Muscle of leg (tissue), 16 donors: ENCODE measurements at places on chromosomes 2 and 18. TPM values are rescaled to one million over a fixed set of nuclear protein-coding genes. Genes with fewer than 3 reads are reported as not detected.

- peaks cover 13% of the 10 kb centered on the region for H3K4me1 ChIP-seq
- DNase-seq = peak; percentile 25
- H3K27me3 ChIP-seq = no peaks in the 10 kb centered on the region
Measured at GRCh38 chr2:119255760-119256581, 32.3 kb downstream of the STEAP3 start.

GRCh38 chr18:4589056-4589800 is 134.1 kb upstream of the DLGAP1 start:
- H3K27me3 ChIP-seq = no peaks in the 10 kb centered on the region
- H3K36me3 ChIP-seq = no peaks in the 10 kb centered on the region
- no peaks in the 10 kb centered on the region for H3K4me1 ChIP-seq
- no peak overlapping the region for H3K27ac ChIP-seq

DNA sequence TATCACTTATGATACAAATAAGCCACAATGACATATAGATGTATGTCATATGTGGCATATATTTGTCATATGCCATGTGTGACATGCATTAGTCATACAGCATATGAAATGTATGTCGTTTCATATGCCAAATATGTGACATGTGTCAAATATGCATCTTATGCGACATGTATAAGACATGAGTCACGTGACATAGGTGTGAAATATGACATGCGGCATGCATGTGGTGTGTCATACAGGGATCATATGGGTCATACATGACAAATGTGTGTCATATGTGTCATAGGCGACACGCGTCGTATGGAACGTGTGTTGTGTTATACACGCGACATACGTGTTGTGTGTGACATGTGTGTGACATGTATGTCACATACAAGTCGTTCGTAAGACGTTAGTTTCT is 2154.0 kb upstream of the PIK3C3 start:
- H3K4me1 ChIP-seq = no peaks in the 10 kb centered on the region
- no peak overlapping the region for H3K4me3 ChIP-seq
- H3K27me3 ChIP-seq = no peaks in the 10 kb centered on the region

DNA sequence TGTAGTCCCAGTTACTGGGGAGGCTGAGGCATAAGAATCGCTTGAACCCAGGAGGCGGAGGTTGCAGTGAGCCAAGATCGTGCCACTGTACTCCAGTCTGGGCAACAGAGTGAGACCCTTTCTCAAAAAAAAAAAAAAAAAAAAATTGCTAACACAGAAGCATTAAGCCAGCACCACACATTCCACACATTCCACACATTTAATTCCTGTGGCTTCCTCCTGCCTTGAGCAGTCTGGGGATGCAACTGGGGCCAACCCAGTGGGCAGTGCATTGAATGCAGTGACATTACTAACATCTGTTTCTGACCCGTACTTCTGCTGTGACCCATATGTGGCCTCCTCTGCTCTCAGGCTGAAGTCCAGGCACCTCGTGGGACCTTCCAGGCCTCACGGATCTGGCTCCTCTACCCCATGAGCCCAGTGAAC is 107.0 kb downstream of the BCL2L11 start:
- no peak overlapping the region for H3K4me3 ChIP-seq

- H3K4me1 ChIP-seq = no peaks in the 10 kb centered on the region
- no peak for DNase-seq
- no peaks in the 10 kb centered on the region for H3K27me3 ChIP-seq
- no peak overlapping the region for H3K4me3 ChIP-seq
- no peaks in the 10 kb centered on the region for H3K36me3 ChIP-seq
Measured at GRCh38 chr2:133871545-133872209, 303.4 kb upstream of the NCKAP5 start.

GRCh38 chr18:77763530-77764145 is 514.0 kb downstream of the GALR1 start:
- DNase-seq = no peak
- no peaks in the 10 kb centered on the region for H3K36me3 ChIP-seq
- no peak overlapping the region for H3K4me3 ChIP-seq

- no peak for DNase-seq
- peaks cover 13% of the 10 kb centered on the region for H3K4me1 ChIP-seq
- no peaks in the 10 kb centered on the region for H3K36me3 ChIP-seq
- no peak overlapping the region for H3K4me3 ChIP-seq
- H3K27me3 ChIP-seq = no peaks in the 10 kb centered on the region
- no peak overlapping the region for H3K27ac ChIP-seq
Measured at GRCh38 chr2:127392828-127393578, 5.2 kb upstream of the MAP3K2 start.

DNA sequence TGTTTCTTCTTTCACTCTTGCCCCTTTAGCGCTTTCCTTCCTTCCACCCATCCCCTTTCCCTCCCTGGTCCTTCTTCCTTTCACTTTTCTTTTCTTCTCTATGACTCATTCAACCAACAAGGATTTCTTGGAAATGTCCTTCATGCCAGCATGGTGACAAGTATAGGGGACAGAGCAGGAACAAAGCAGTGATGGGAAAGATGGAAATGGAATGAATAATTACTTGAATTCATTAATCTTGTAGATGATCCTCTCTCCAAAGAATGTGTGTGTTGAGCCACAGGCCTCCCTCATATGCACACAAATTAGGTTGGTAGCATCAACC is 1.5 kb downstream of the VAMP5 start:
- H3K4me1 ChIP-seq = peaks cover 44% of the 10 kb centered on the region
- no peaks in the 10 kb centered on the region for H3K27me3 ChIP-seq
- H3K4me3 ChIP-seq = no peak overlapping the region
- no peaks in the 10 kb centered on the region for H3K36me3 ChIP-seq
- no peak for DNase-seq

- H3K4me1 ChIP-seq = peaks cover 12% of the 10 kb centered on the region
- no peak overlapping the region for H3K27ac ChIP-seq
- H3K4me3 ChIP-seq = no peak overlapping the region
- peaks cover 18% of the 10 kb centered on the region for H3K36me3 ChIP-seq
Measured at GRCh38 chr2:1627628-1628381, 116.5 kb downstream of the PXDN start.

DNA sequence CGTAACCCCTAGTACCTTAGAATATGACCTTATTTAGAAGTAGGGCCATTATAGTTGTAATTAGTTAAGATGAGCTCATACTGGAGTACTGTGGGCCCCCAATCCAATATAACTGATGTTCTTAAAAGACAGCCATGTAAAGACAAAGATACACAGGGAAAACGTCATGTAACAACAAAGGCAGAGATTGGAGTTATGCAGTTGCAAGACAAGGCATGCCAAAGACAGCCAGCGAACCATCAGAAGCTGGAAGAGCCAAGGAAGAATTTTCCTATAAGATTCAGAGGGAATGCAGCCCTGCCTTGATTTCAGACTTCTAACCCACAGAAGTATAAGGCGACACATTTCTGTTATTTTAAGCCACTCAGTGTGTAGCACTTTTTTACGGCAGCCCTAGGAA is 55.9 kb upstream of the TLK1 start:
- no peaks in the 10 kb centered on the region for H3K27me3 ChIP-seq
- no peak for DNase-seq
- no peaks in the 10 kb centered on the region for H3K36me3 ChIP-seq
- H3K4me1 ChIP-seq = no peaks in the 10 kb centered on the region
- H3K4me3 ChIP-seq = no peak overlapping the region

DNA sequence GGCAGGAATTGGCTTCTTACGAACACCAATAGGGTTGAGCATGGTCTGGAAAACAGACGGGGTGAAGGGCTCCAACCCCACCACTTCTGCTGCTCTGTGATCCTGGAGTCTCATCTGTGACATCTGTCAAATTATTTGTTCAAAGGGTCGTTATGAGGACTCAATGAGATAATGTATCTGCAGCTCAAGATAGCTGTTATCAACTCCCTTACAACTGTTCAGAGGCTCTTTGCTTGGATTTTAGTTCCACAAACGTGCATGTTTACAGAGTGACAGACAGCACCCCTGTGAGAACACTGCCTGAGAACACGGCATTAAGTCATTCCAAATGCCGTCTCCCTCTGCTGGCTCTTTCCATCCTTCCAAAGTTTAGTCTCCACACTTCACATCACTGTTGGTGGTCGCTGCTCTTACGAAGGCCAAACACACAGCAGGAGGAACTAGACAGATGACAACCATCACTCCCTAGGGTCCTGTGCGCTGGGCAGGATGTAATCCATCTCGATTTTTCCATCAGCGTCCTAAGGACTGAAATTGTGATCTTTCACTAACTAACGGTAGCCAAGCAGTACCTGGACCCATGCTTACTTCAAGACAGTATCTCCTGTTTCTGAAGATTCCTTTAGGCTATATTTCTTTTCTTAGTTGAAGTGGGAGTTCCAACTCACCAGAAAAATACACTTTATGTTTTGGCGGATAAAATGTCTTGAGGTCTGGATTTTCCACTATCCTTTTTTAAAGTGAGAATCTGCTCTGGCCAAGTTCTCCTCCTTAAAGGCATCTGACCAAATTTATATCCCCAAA is 220.3 kb downstream of the ANAPC1 start:
- no peaks in the 10 kb centered on the region for H3K36me3 ChIP-seq
- DNase-seq = peak; percentile 93
- peaks cover 28% of the 10 kb centered on the region for H3K4me1 ChIP-seq

- H3K27me3 ChIP-seq = peaks cover 23% of the 10 kb centered on the region
- H3K4me3 ChIP-seq = no peak overlapping the region
- no peak for DNase-seq
- H3K4me1 ChIP-seq = peaks cover 7% of the 10 kb centered on the region
Measured at GRCh38 chr2:236677368-236677767, 107.7 kb downstream of the ACKR3 start.

GRCh38 chr2:239409976-239410375 is 9.2 kb upstream of the HDAC4 start:
- no peak overlapping the region for H3K27ac ChIP-seq
- no peak for DNase-seq
- H3K4me1 ChIP-seq = no peaks in the 10 kb centered on the region
- peaks cover 2% of the 10 kb centered on the region for H3K27me3 ChIP-seq
- H3K36me3 ChIP-seq = no peaks in the 10 kb centered on the region

GRCh38 chr18:75173125-75173432 is 35.9 kb downstream of the PTGR3 start:
- no peak overlapping the region for H3K27ac ChIP-seq
- H3K27me3 ChIP-seq = no peaks in the 10 kb centered on the region

GRCh38 chr2:48768669-48769068 is 13.1 kb upstream of the LHCGR start:
- H3K27ac ChIP-seq = no peak overlapping the region
- no peaks in the 10 kb centered on the region for H3K36me3 ChIP-seq
- no peaks in the 10 kb centered on the region for H3K27me3 ChIP-seq
- DNase-seq = peak; percentile 53
- H3K4me3 ChIP-seq = no peak overlapping the region
- peaks cover 4% of the 10 kb centered on the region for H3K4me1 ChIP-seq

- H3K27ac ChIP-seq = no peak overlapping the region
- DNase-seq = no peak
- H3K27me3 ChIP-seq = no peaks in the 10 kb centered on the region
Measured at GRCh38 chr18:75854808-75855207, 427.3 kb upstream of the SMIM21 start.

DNA sequence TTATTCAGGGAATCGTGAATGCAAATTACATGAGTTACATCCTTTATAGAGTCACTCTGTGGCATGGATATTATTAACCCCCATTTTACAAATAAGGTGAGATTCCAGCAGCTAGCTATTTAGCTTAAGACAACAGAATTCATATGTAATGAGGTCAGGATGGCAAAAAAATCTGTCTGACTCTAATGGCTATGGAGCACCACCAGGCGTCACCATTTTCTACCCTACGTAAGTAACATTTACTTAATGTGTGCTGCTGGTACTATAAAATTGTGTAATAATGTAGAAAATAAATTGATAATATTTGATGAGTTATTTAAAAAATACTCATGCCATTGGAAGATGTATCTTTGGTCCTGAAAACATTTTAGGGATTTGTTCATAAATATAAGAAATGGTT is 2040.1 kb upstream of the LRRTM1 start:
- no peak overlapping the region for H3K27ac ChIP-seq
- no peak for DNase-seq
- H3K36me3 ChIP-seq = no peaks in the 10 kb centered on the region
- no peak overlapping the region for H3K4me3 ChIP-seq

GRCh38 chr2:229835596-229836283 is 86.1 kb downstream of the TRIP12 start:
- no peaks in the 10 kb centered on the region for H3K27me3 ChIP-seq
- H3K36me3 ChIP-seq = peaks cover 13% of the 10 kb centered on the region
- DNase-seq = no peak
- H3K27ac ChIP-seq = no peak overlapping the region
- no peaks in the 10 kb centered on the region for H3K4me1 ChIP-seq
- H3K4me3 ChIP-seq = no peak overlapping the region

GRCh38 chr2:136383167-136383566 is 265.2 kb upstream of the CXCR4 start:
- no peaks in the 10 kb centered on the region for H3K27me3 ChIP-seq
- no peak overlapping the region for H3K27ac ChIP-seq
- no peak overlapping the region for H3K4me3 ChIP-seq
- no peak for DNase-seq

DNA sequence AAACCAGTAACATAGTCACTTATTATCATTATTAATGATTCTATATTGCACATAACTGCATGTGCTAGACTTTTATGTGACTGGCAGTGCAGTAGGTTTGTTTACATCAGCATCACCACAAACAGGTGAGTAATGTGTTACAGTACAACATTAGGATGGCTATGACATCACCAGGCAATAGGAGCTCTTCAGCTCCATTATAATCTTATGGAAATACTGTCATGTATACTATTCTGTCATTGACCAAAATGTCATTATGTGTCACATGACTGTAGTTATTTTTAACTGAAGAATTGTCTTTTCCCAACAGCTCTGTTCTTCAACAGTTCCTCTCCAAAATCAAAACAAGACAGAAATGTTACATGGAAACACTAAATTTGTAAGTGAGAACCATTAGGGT is 96.3 kb downstream of the C18orf54 start:
- no peaks in the 10 kb centered on the region for H3K36me3 ChIP-seq
- no peak overlapping the region for H3K27ac ChIP-seq
- no peaks in the 10 kb centered on the region for H3K4me1 ChIP-seq
- no peak for DNase-seq
- no peaks in the 10 kb centered on the region for H3K27me3 ChIP-seq

- H3K27me3 ChIP-seq = no peaks in the 10 kb centered on the region
- H3K36me3 ChIP-seq = no peaks in the 10 kb centered on the region
- no peak overlapping the region for H3K27ac ChIP-seq
- DNase-seq = no peak
- no peaks in the 10 kb centered on the region for H3K4me1 ChIP-seq
Measured at GRCh38 chr18:57649556-57650500, 28.2 kb upstream of the NARS1 start.

DNA sequence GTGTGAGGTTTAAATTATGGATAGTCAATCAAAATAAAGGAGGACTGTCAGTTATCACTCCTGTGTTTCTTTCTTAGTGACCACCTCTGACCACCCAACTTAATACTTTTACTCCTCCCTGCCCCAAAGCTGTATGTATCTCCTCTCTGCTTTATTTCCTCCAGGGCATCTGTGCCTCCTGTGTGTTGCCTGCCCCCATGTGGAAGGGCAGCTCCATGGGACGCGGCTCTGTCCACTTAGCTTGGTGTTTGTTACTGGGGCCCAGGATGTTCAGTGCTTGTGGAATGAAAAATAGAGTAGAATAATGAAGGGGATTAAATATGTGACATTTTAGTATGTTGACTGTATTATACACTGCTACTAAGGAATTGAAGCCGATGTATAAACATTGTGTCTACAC is 9.8 kb downstream of the ACP1 start:
- H3K36me3 ChIP-seq = peaks cover 32% of the 10 kb centered on the region
- H3K4me3 ChIP-seq = no peak overlapping the region
- DNase-seq = no peak
- no peaks in the 10 kb centered on the region for H3K27me3 ChIP-seq

Gene MROH2A
- total RNA-seq = not detected

Gene INHBB
- 0.44 TPM for total RNA-seq

Gene CELF4
- 0.18 TPM for total RNA-seq

Gene CYP27C1
- 2.3 TPM for total RNA-seq

Gene SLC9A2
- 2.7 TPM for total RNA-seq

Gene RSAD2
- total RNA-seq = 3.3 TPM

Gene SPOPL
- 12.1 TPM for total RNA-seq

Gene ARHGAP15
- 11.5 TPM for total RNA-seq

Gene CDH19
- total RNA-seq = 2.3 TPM

Gene SPEG
- 176 TPM for total RNA-seq

Gene HES6
- total RNA-seq = 17.1 TPM

Gene CSRNP3
- total RNA-seq = 15.6 TPM
